ENCODE measurements at places on chromosomes 1 and 21.

DNA sequence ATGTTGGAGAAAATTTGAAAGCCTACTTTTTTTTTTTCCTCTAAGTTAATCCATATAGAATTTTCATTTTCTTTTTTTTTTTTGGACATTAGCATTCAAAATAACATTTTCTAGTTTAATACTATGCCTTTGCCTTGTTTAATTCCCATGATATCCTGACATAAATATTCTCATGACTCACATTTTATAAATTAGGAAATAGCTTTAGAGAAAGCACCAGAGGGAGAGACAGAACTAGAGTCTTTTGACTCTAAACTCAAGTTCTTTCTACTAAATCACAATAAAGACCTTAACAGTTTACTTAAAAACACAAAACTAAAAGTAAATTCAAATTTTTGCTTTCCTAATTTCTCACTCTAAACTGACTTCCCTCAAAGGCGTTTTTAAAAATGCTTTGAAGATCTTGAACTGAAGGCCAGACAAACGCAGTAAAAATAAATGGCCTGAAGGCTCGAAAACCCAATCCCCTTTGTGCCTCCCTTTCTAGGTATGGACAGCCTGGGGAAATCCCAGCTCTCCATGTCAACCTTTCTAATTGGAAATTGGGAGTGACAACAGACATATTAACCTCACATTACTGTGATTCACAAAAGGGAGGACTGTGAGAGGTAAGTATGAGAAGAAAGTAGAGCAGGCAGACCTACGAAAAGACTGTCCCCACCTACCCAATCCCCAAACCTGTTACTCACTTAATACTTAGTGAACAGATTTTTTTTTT lies 104.6 kb downstream of the ENAH start:
- DNase-seq = no peak

- no peak for DNase-seq
Measured at GRCh38 chr1:186896211-186896610, 67.5 kb downstream of the PLA2G4A start.

DNA sequence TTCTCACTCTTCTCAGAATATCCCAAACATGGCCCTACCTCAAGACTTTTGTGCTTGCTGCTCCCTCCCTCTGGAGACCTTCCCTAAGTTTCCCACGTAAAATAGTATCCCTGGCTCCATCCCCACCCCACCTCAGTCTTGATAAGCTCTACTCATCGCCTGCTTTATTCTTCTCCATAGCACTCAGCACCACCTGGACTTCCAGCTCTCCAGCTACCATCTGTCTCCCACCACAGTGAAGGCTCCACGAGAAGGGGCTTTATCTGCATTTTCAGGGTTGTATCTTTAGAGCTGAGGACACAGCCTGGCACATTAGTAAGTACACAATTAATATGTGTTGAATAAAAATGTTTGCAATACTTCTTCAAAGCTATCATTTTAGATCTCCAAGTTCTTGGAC lies 37.8 kb downstream of the MAB21L3 start:
- DNase-seq = no peak

DNA sequence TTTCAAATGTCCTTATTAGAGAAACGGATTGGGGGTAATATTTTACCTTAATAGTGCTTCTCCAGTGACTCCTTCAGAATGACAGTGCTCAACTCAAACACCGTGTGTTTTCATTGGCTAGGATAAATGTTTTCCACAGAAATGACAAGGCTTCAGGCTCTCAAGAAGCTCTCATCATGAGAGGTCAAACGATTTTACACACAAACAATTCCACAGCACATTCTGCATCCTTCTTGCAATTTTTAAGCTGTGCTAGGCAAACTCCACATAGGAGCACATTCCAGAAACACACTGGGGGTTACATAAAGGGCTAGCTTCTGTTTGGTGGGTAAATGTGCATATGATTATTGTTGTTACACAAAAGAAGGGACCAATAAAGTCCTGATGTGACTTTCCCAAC lies 75.5 kb upstream of the IPO9 start:
- DNase-seq = no peak

DNA sequence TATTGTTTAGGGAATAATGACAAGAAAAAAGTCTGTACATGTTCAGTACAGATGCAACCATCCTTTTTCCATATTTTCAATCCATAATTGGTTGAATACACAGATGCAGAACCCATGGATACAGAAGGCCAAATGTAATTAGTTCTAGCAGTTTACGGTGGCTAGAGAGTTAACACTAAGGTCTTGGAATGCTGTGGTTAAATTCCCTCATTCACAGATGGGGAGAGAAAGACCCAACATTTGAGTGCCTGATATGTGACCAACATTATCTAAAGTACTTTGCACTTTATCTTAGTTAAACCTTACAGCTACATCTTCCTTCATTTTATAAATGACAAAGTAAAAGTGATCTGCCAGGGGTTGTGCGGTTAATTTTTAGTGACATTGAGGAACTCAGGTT lies 5.3 kb downstream of the SCMH1 start:
- DNase-seq = no peak

GRCh38 chr1:161038523-161039153 lies at the start of gene TSTD1:
Gene TSTD1 (minus strand): TSS chr1:161038964. CDS start chr1:161038889, 75 bp downstream.
- peak; percentile 77 for DNase-seq

DNA sequence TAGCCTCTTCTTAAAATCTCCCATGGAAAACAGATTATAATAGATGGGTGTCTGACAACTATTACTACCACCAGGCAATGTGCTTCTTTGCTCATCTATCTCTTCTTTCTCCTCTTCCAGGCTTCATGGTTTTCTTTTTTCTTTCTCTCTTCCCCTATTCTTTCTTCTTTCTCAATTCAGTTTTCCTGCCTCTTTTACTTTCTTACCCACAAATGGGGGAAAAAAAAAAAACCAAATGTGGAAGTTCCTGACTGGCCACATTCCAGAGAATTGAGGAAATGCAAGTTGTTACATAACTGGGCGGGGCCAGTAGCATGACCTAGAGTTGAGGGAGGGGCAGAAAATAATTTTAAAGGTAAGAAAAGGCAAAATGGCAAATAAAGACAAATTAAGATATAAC lies 10.9 kb upstream of the SMG7 start:
- DNase-seq = no peak

GRCh38 chr1:22650089-22650693 lies 2.8 kb upstream of the C1QB start:
- no peak for DNase-seq

DNA sequence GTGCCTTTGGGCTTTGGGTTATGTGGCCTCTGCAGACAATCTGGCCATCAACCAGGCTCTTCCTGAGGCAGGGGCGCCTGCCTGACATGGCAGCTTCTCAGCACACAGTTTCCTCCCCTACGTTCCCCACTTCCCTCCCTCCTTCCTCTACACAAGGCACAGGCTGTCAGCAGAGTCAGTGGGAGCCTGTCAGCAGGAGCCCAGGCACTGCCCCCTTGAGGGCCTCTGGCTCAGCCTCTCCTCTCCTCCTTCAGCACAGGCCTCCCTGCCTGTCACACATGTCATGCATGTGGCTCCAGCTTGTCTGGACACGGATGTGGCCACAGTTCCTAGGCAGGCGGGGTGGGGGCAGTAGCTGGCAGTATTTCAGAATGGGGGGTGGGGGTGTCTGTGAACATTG lies 52.2 kb upstream of the ARTN start:
- no peak for DNase-seq

DNA sequence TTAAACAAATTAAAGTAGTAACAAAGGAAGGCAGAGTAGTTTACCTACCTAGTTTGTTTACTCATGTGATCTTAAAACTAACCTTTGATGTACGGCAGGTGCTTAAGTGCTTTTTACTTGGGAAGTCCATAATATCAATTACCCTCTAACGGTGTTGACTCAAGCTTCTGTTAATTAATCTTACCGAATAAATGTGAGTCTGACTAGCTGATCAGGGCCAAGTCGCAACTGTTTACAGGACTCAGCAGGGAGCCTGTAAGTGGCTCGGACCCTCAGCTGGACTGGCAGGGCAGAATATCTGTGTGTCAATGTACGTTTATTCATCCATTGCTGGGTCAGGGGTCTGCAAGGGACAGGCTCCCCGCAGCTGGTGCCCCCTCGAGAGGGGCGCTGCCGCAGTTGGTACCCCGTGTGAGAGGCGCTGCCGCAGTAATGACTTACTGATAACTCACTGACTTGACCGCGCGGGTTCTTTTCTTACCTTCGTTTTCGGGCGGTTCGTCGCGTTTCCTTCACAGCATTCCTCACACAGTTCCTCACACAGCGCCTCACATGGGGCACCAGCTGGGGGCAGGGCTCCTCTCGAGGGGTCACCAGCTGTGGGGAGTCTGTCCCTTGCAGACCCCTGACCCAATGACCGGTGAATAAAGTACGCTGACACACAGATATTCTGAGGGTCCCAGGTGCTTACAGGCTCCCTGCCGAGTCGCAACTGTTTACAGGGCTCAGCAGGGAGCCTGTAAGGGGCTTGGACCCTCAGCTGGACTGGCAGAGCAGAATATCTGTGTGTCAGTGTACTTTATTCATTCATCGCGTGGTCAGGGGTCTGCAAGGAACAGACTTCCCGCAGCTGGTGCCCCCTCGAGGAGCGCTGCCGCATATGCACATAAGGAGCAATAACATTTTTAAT lies 3.0 kb downstream of the FMO1 start:
- DNase-seq = no peak

DNA sequence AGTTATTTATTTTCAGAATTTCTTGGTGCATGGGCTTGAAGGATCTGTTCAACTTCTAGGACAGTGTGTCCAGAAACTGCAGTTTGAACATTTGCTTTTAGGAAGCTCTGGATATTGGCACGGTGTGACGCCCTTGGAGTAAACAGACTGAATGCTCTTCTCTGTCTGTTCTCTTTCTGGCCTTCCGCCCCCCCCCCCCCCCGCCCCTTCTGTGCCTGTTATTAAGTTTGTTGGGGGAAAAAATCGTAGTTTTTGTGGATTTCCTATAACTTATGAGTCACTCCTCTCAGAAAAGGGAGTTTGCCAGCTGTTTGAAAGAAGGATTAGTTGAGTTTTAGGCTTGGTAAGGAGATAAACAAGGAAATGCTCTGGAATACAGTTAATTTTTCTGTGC lies 1.2 kb downstream of the KCTD3 start:
- no peak for DNase-seq

DNA sequence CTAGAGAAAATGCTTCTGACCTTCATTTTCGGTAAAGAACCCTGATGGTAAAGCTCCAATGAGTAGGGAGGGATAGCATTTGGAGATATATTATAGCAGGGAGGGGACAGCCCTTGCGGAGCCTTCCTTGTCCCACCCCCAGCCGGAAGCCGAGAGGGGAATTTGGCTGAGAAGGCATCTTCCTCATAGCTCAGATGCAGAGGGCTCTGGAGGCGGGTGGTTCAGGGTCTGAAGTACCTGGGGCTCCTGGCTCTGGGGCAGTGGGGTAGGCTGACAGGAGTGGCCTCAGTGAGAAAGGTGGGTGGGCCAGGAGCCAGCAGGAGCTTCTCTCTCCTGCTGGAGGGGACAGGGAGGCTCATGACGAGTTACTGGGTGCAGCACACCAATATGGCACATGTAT lies 88.0 kb upstream of the IFFO2 start:
- DNase-seq = no peak

GRCh38 chr1:94215955-94216354 lies 21.4 kb downstream of the ARHGAP29 start:
- DNase-seq = no peak

- peak; percentile 59 for DNase-seq
Measured at GRCh38 chr1:3611170-3612019, at the start of gene MEGF6. Gene MEGF6 (minus strand): TSS chr1:3611508. CDS start chr1:3611268, 240 bp downstream.

DNA sequence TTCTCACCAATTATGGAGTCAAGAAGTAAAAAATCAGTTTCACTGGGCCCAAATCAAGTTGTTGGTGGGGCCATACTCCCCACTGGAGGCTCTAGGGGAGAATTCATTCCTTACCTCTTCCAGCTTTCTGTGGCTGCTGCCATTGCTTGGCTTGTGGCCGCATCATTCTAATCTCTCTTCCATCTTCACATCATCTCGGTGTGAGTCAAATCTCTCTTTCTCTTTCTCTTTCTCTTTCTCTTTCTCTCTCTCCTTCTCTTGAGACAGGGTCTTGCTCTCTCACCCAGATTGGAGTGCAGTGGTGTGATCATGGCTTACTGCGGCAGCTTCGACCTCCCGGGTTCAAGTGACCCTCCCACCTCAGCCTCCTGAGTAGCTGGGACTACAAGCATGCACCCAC lies 28.1 kb downstream of the FAM89A start:
- DNase-seq = no peak

DNA sequence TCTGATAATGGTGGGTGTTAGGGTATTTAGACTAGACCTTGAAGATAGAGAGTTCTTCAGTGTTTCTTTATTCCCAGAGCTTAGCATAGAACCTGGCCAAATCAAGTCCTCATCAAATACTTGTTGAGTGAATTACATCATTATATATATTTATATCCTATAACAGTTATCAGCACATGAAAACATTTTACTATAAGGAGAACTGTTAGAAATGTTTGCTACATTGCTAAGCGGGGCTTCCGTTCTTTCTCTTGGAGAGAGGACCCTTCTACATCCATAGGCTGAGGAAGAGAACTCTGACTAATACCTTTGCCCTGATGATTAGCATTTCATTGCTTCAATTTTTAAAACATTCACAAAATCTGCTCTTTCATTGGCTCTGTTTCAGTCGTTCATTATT lies 66.5 kb upstream of the NBL1 start:
- no peak for DNase-seq

DNA sequence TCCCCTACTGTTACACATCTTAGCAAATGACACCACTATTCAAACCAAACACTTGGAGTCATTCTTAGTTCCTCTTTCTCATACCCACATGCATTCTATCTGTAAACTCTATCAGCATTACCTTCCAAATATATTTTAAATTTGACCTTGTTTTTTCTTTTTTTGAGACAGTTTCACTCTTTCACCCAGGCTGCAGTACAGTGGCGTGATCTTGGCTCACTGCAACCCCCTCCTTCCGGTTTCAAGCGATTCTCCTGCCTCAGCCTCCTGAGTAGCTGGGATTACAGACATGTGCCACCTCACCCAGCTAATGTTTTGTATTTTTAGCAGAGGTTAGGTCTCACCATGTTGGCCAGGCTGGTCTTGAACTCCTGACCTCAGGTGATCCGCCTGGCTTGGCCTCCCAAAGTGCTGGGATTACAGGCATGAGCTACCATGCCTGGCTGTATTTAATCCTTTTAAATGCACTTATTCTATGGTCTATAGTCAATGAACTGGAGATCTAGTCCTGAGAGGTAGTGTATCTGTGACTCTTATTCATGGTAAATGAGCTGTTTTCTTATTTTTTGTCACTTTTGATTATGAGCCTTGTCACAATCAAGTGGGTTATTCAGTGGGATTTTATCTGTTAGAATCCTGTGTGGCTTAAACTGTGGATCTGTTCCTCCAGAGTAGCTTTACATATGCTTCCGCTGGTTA lies 73.1 kb downstream of the GATAD2B start:
- DNase-seq = no peak

- no peak for DNase-seq
Measured at GRCh38 chr1:8352886-8353785, 35.2 kb downstream of the SLC45A1 start.

GRCh38 chr1:227901239-227901905 lies 46.4 kb downstream of the WNT9A start:
- no peak for DNase-seq
